ENCODE measurements at places on chromosomes 6 and 20.

- DNase-seq: no peak
These were observed 20.8 kb downstream of the RRBP1 start for GRCh38 chr20:17661121-17661744.

- no peak for DNase-seq
These were observed 3.2 kb downstream of the SLC29A1 start for GRCh38 chr6:44226368-44227147.

- no peak for DNase-seq
These were observed 181.4 kb downstream of the GMPR start for GRCh38 chr6:16419636-16420336.

- no peak for DNase-seq
These were observed 237.1 kb downstream of the TBC1D7 start for GRCh38 chr6:13091192-13091591.

- no peak for DNase-seq
These were observed 18.2 kb downstream of the KCNQ5 start for GRCh38 chr6:72639920-72640614.

DNA sequence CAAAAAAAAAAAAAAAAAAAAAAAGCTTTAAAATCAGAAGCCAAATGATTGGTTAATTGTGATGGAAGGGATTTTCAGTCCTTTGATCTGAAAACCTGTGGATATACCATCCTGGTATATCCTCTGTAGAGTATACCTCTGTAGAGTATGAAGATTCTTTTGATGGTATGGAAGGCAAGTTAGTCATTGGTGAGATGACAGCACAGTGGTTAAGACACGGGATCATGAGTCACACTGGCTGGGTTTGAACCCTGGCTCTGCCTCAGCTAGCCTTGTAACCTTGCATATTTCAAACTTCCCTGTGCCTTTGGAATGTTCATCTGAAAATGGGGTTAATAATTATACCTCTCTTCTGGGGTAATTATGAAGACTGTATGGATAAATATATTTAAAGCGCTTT is 179.3 kb downstream of the CARMIL1 start:
- DNase-seq: no peak

DNA sequence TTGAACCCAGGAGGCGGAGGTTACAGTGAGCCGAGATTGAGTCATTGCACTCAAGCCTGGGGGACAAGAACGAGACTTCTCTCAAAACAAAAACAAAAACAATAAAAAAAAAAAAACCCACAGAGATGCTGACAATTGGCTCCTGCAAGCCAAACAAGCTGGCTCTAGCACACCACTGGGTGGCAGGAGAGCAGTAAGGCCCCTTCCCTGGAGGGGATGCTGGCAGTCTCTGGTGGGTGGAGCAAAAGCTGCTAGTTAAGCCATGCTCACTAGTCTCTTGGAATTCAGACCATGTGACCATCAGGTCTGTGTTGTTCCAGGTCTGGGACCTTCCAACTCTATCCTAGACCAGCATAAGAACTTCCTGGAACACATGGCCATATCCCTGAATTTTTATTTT is 18.9 kb upstream of the DSN1 start:
- DNase-seq: peak; percentile 15

GRCh38 chr6:157304899-157305663 is 18.2 kb downstream of the TMEM242 start:
- no peak for DNase-seq

DNA sequence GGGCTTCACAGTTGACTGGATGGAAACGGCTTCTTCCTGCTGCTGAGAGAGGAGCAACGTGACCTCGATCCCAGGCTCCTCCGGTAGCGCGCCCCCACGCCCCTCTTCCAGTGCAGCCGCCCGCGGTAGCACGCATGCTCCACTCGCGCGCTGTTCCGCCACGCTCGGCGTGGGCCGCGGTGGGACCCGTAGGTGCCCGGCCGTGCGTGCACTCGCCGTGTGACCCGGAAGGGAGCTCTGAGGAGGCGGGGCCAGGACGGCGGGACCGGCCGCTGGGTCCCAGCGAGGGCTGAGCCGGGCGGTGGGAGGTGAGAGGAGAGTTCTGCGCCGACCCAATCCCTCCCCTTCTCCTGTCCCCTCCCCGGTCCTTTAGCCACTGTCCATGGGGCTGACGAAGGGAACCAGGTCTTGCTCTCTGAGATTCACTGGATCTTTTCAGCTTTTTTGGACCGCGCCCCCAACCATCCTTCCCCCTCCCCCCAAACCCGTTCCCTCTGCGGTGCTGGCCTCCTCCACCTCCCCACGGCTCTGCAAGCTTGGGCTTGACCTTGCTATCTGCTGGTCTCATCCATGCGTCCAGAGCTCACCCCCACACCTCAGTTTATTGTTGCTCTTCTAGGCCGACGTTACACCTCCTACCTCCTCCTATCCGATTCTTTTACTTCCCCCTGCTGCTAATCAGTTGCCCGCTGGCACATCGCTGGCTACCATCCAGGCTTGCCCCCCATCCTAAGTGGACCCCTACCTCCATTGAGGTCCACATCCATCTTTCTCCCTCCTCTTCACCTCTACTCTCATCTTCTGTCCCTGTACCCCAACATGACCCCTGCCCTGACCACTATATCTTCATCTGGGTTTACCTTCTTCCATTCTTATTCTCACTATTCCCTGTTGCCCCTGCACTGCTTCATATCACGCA is at the start of gene CUL9:
Gene CUL9 (plus strand): TSS at position 255 of the 919 bp plus-strand sequence. CDS start 2,115 bp downstream, outside the sequence.
- DNase-seq: no peak

- no peak for DNase-seq
These were observed 17.2 kb upstream of the RTF2 start for GRCh38 chr20:56451056-56451765.

DNA sequence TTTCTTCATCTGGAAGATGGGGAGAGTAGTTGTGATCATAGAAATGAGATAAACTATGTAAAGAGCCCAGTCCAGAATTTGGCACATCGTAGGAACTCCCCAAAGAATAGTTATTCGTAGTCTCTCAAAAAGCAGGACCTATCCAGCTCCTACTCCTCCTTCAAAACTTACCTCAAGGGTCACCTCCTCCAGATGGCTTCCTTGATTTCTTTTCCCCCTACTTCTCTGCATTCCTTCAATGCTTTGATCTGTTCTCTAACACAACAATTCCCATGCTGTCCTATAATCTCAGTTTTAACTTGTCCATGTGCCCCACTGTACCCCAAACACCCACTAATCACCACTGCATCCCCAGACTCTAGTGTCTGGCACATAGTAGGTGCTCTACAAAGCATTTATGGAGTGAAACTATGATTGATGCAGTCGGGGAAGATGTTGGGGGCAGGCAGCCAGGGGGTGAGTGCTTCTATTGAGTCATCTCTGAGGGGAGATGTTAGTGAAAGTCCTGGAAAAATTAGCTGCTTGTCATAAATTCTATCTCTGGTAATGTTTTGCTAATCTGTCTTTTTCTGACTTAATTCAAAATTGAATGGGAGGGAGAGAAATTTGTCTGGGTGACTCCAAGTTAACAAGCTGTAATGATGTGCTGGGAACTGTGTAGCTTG is 181.3 kb upstream of the KCNG1 start:
- DNase-seq: no peak

GRCh38 chr6:16358531-16359138 is 120.2 kb downstream of the GMPR start:
- DNase-seq: no peak

DNA sequence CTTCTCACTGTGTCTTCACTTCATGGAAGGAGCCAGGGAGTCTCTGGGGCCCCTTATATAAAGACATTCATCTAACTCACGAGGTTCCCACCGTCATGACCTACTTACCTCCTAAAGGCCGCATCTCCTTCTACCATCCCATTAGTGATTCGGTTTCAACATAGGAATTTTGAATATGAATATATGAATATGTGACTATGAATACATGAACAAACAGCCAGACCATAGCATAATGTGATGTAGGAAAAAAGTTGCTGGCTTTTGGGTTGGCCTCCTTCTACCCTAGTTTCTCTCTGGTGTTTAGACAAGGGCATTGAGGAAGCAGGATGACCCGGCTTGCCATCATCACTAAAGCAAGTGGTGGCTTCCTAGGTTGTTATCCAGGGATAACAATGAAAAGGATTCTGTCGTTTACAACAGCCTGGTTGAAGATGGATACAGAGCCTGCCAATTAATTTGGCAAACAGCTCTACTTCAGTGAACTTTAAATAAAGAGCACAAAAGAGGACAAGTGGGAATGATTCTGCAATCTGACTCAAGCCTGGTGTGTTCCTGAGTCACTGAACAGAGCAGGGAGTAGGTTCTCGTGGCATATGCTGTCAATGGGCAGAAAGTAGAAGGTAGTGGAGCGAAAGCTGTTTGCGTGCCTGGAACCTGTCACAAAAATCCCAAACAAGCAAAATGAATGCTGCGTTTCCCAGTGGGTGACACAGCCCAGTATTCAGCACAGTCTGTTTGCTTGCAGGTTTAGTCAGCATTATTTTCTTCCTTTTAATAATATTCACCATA is 44.0 kb upstream of the DOK5 start:
- peak; percentile 83 for DNase-seq

GRCh38 chr6:92559003-92559402 is 860.4 kb downstream of the EPHA7 start:
- no peak for DNase-seq

- DNase-seq: no peak
These were observed 8.5 kb downstream of the IYD start for GRCh38 chr6:150377211-150377781.

DNA sequence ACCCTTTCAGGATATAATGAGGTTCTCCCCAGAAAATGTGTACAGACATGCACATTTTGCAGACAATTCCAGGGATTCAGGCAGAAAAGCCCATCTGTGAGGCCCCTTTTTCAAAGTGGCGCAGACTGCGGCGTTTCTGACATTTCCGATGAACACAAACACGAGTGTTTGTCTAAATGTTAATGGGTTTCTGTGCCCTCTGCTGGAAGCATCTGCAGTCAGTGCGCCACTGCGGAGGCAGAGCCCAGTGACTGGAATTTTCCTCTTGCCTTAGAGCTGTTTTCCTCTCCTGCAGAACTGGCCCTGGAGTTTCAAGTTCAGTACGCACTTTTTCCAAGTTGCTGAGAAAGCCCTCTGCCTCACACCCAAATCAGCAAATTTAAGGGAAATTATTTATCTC is 15.3 kb downstream of the ANKRD60 start:
- no peak for DNase-seq

DNA sequence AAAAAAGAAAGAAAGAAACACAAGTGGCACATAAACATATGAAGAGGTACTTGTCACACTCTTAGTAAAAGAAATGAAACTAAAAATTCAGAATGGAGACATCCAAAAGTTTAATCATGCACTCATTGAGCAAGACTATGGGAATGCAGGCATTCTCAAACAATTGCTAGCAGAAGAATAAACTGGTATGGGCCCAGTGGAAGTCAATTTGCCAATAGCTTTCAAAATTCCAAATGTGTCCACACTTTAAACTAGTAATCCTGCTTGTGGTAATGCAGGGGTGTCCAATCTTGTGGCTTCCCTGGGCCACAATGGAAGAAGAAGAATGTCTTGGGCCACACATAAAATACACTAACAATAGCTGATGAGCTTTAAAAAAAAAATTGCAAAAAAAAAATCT is 97.4 kb downstream of the EPB41L2 start:
- no peak for DNase-seq

GRCh38 chr6:79671600-79672266 is 40.6 kb downstream of the SH3BGRL2 start:
- no peak for DNase-seq

DNA sequence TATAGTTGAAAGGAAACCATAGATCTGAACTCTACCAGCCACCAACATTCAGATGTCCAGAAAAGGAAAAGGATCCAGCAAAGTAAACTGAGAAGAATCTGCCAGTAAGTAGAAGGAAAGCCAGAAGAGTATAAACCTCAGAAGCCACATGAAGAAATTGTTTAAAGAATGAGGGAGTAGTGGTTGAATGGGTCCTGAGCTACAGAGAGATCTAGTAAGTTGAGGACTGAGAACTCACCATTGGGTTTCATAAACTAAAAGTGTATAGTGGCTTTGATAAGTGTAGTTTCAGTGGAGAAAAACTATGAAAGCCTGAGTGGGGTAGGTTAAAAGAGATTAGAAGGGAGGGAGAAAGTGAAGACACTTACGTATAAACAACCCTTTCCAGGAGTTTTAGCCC is 32.0 kb upstream of the SUMO4 start:
- no peak for DNase-seq

- DNase-seq: no peak
These were observed 49.8 kb downstream of the EYA4 start for GRCh38 chr6:133290930-133291329.

DNA sequence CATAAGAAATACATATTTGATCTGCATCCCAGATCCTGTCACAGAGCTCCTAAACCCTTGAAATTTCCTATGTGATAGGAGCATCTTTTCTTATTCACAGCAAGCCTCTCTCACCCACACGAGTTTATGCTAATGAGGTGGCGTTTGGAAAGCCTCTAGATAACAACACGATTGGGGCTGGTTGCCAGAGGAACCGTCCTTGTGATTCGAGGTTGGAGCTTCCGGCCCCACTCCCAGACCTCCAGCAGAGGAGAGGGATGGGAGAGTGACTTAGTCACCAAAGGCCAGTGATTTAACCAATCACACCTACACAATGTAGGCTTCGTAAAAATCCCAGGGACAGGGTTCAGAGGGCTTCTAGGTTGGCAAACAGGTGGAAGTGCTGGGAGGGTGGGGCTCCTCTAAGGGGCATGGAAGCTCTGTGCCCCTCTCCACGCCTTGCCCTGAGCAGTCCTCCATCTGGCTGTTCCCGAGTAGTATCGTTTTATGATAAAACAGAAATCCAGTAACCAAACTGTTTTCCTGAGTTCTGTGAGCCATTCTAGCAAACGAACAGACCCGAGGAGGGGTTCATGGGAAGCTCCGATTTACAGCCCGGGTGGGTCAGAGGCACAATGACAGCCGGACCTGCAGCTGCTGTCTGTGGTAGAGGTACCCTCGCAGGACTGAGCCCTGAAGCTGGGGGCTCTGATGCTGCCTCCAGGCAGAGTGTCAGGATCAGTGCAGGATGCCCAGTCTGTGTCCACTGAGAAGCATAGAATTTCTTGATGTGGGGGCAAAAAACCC is 238.1 kb upstream of the ARID1B start:
- DNase-seq: no peak

DNA sequence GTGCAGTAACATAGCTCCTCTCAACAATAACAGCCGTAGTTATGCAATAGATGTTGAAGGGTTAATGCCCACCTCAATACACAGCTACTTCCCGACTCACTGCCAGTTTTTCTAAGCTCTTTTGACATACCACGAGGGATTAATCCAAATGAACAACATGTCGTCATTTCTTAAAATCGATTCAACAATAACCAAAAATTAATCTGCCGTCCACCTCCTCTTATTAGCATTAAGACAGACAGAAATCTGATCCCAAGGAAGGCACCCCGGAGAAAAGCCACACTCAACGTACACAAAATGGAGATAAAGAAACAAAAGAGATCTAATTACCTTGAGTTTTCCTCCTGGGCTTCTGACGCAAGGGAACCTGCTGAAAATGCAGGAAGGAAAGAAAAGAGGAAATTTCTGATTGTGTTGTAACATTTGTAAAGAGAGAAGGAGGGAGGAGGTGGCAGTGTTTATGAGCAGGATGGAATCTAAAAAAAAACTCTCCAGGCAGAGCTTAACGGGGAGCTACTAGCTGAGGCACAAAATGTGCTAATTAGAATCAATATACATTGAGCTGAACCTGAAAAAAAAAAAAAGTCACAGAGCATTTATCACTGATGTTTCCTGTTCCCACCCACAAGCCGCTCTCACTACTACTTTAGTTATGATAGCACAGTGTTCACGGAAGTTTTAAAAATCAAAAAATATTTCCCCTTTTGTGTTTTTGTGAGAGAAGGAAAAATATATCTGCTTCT is 109.3 kb downstream of the IPCEF1 start:
- no peak for DNase-seq
